ENCODE measurements at places on chromosomes 16 and 17.

GRCh38 chr17:57463103-57463885, 207.0 kb downstream of the MSI2 start:
- DNase-seq, result peak; percentile 80

DNA sequence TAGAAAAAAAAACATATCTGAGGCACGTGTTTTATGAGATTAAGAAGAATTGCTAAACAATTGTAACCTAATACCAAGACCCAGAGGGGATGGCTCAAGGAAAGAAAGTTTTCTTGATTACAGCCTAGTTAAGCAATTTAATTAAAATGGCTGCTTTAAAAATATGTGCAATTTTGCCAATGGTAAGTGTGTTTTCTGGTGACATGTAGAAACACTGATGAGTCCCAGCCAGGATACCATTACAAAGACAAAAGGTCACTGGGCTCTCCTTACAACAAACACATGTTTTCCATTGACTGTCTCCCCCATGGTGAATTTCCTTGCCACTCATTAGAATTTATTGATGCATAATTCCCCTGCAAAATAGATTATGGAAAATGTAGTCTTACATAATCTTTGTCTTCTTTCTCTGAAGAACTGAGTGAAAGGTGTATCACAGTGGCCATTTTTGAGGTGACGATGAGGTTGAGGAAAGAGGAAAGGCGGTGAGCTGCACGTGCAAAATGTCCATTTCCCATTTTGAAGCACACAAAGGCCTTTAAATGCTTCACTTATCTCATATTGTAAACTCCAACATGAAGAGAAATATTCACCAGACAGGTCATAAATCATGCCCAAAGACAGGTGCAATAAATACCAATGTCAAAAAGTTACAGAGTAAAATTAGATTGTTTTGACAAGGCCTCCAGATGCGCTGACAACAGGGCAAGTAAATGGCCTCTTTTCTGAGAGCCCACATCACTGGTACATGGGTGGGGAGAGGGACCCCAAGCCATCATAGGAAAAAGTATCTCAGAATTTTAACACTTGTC, 696.9 kb downstream of the KCNJ2 start:
- DNase-seq, result peak; percentile 30

DNA sequence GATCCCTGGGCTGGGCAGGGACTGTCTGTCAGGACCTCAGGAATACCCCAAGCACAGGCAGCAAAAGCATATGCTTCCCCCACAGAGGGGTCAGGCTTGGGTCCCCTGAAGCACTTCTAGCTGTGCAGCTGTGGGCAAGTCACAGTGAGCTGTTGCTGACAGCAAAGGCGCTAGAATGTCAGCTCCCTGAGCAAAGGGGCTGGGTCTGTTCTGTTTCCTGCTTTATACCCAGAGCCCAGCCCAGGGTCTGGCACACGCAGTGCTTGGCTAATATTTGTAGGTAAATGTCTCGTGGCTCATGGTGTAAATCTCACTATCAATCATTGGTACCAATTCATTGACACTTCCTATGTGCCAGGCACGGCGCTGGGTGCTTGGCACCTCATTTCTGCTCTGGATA, 16.6 kb upstream of the MPRIP start:
- DNase-seq, result no peak

DNA sequence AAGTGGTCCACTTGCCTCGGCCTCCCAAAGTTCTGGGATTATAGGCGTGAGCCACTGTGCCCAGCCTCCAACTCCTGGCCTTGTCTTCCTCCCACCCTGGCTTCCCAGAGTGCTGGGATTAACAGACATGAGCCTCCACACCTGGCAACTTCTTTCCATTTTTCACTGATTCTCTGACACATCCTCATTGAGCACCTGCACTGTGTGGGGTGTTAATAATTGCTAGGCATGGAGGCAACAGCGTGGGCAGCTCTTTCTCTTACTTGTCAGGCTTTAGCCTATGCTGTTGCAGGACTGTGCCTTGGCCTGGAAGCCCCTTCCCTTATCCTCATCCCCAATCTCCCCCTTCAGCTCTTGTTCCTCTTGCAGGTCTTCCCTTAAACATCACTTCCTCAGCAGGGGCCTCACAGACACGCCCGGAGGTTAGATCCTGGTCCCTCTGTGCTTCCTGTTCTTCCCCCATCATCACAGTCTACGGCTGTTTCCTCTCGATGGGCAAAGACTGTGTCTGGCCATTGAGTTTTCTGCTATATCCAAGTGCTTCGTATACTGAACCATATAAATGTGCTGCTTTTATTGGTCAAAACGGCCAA, 7.9 kb downstream of the QPRT start:
- DNase-seq, result no peak

- DNase-seq, result peak; percentile 100
Observed at GRCh38 chr16:19067349-19068236, at the start of gene COQ7. Gene COQ7, plus strand, starts transcription at chr16:19067614. Its CDS starts 51 bp downstream, at chr16:19067665.
